ENCODE measurements at places on chromosomes 1 and 21.

DNA sequence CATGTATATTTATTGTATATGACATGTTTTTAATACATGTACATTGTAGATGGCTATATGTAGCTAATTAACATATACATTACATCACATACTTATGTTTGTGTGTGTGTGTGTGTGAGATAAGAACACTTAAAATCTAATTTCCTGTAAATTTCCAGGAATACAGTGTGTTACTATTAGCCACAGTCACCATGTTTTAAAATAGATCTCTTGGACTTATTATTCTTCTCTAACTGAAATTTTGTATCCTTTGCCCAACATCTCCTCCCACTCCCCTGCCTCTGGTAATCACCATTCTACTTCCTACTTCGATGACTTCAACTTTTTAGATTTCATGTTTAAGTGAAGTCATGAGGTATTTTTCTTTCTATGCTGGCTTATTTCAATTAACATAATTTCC, 64.8 kb downstream of the FCRL5 start:
- no peak for DNase-seq

DNA sequence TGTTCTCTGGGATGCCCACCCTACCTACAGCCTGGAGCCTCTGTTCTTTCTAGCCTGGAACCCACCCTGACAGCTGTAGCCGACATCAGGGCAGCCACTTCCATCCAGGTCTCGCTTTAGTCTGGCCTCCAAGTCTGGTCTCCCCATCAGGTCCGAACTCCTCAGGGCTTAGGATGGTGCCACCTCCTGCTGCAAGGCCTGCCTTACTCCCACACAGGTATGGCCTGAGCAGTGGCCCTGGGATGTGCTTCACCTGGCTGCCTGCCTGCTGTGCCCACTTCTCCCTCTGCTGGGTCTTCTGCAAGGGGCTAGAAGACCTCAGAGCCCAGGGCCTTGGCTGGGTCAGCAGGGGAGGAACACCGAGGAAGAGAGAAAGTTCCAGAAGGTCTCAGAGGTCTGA, 35.7 kb upstream of the MAGOH start:
- no peak for DNase-seq

- no peak for DNase-seq
Measured at GRCh38 chr1:224054611-224055010, 59.3 kb upstream of the FBXO28 start.

GRCh38 chr21:42621819-42622177, 31.6 kb upstream of the PDE9A start:
- DNase-seq, result no peak

DNA sequence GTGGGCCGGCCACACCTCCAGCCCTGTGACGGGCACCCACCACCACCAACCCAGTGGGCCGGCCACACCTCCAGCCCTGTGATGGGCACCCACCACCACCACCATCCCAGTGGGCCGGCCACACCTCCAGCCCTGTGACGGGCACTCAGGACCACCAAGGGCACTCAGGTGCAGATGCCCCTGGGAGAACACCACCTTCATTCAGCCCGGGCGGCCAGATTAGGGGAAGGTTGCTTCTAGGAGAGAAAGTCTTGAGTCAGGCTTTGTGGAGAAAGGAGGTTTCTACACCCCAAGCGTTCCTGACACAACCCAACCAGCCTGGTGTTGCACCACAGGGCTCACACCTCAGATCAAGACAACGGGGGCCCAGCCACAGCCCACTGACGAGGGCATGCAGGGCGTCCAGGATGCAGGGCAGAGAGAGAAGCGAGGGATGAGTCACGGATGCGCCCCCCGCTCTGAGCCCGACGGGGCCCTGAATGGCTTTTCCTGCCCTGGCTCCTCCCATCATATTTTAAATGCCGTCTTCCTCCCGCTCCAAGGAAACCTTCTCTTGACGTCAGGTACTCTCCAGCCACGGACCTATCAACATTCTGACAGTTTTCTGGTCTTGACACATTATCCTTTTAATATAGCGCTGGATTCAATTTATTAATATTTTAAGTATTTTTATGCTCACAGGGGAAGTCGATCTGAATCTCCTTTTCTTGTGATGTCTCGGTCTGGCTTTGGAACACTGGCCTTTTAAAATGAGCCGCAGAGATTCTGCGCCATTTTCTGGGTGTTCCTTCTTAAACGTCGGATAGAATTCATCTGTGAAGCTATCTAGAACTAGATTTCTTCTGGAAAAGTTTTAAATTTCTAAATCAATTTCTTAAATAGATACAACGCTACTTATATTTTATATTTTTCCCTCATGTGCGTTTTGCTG, 631 bp upstream of the SPATC1L start:
- peak; percentile 39 for DNase-seq

DNA sequence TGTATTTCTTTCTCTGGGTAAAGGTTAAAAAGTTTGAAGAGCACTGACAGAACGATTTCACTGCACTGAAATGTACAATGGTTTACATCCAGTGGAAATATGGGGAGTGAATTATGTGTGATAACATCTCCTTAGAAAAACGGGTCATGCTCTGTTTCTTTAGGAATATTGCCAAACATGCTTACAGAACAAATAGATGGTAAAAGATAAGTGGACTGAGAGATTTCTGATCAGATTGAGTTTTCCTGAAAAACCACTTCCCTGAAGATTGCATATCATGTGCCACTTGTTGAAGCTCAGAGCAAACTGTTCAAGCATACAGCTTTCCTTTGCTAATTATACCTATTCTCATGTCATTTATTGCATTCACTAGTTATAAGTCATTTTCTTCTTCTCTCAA, 29.9 kb upstream of the DISP1 start:
- DNase-seq, result no peak

GRCh38 chr1:205353612-205354011, 3.1 kb downstream of the KLHDC8A start:
- no peak for DNase-seq

GRCh38 chr1:190597294-190597693, 119.6 kb upstream of the BRINP3 start:
- no peak for DNase-seq

DNA sequence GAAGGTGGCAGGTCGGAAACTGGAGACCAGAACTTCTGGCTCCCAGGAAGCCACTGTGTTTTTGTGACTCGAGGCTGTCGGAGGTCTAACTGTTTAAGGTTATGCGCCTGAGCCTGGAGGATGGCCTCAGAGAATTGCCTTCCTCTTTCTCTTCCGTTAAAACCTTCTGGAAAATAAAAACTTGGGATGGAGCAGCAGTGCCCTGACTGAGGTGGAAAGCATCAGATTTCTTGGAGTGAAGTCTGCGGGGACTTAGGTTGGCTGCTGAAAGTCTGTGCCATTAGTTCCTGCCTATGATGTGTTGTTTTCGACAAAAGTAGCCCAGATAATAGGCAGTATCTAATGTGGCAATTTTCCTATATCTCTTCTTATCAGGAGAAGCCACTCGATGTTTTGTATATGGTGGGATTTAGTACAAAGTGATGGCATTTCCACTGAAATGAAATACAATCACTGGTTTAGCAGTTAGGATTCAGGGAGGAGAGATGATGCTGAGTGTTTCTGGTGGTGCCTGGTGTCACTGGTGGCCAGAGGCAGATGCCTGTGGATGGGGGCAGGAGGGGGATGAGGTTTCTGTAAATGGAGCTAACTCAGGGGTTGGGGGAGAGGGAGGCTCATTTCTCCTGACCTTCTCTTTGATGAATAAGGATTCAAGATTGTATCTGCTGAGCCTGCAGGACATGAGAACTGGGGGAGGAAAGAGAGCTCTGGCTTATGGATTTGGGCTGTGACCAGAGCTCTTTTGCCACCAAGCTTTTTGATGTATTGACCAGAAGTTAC, 150.8 kb downstream of the CAMTA1 start:
- no peak for DNase-seq

DNA sequence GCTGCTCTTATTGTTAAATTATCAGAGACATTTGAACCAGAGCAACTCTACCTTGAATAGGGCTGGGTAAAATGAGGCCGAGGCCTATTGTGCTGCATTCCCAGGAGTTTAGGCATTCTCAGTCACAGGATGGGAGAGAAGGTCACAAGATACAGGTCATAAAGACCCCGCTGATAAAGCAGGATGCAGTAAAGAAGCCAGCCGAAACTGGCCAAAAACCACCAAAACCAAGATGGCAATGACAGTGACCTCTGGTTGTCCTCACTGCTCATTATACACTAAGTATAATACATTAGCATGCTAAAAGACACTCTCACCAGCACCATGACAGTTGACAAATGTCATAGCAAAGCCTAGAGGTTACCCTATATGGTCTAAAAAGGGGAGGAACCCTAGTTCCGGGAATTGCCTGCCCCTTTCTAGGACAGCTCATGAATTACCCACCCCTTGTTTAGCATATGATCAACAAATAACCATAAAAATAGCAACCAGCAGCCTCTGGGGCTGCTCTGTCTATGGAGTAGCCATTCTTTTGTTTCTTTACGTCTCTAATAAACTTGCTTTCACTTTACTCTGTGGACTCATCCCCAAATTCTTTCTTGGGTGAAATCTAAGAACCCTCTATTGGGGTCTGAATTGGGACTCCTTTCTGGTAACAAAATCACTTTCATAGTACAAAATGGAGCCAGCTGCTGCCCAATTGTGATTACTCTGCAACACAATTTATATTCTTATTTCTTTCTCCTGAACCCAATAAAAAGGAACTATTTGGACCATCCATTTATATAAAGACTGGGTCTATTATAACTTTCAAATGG, 179.6 kb downstream of the TGFBR3 start:
- DNase-seq, result no peak

DNA sequence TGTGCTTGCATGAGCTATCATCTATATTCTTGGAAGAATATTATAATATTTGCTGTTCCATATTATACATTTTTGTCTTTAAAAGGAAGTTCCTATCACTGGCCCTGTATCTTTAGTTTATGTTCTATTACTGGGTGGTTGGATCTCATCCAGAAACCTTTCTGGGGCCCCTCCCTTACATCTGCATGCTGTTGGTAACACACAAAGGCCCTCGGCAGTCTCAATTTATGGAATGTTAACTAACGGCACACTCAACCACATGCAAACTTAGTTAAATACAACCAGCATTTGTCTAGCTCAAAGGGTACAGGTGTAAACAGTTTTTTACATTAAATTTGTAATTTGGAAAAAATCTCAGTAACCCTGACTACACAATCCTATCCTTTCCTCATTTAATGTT, 9.7 kb upstream of the HYI start:
- DNase-seq, result no peak

DNA sequence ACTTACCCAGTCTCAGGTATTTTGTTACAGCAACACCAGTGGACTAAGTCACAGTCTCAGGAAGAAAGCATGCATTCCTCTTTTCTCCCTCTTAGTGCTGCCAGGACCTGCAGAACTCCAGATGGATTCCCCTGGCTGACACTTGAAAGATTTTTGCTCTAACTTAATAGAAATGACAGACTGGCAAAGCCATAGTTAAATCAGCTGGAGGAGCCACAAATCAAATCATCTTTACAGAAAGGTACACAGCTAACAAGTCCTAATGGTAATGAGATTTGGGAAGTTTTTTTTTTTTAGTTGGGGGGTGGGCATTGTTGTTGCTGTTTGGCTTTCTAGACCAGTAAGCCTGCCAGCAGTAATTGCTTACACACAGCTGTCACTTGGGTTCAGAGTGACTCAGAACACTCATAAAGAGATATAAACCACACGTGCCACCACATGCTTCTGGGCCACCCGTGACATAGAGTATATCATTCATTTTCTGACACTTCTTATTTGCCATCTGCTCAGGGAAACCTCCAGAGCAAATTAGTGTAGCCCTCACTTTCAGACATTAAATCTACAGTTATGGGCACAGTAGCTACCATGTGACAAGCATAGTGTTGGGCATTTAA, 72.4 kb downstream of the FH start:
- no peak for DNase-seq

DNA sequence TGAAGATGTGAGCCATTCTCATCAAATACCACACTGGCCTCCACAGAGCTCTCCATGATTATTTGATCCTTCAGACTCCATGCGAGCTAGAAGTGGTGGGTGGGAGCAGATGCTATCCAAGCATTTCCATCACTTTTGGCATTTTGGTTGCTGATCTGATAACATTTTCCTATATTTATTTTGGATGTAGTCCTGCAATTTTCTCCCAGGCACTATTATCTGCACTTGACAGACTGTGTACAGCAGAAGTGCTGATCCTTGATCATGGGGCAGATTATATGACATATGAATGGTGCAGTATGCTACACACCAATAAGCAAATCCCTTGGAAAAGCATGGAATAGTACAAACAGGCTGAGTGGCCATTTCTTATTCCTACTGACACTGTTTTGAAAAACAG, 167.6 kb upstream of the LRRC7 start:
- no peak for DNase-seq

DNA sequence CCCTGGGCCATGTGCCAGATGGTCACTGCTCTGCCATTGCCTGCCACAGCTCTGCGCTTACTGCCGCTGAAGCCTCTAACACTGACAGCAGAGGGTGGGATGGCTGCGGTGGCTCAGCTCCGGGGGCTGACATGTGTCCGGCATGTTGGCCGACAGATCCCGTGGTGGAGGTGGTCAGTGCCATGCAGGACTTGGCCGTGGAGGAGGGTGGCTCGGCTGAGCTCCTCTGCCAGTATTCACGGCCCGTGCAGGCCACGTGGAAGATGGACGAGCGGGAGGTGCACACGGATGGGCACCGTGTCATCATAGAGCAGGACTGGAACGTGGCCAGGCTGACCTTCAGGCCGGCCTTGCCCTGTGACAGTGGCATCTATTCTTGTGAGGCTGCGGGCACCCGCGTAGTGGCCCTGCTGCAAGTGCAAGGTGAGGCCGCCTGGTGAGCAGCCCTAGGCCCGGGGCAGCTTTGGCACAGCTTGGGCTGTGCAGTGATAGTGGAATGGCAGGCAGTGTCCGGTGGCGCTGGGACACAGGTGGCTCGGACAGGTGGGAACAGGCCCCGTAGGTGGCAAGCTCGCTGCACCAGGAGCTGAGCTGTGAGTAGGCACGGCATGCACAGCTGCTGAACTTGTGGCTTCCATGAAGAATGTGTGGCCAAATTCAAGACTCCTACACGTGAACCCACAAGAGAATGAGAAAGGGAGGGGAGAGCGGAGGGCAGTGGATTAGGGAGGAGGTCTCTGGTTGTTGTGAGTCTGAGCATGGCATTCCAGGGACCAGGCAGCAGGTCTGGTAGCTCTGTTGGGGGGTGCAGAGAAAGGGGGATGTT, 91.8 kb downstream of the TRIM11 start:
- no peak for DNase-seq

DNA sequence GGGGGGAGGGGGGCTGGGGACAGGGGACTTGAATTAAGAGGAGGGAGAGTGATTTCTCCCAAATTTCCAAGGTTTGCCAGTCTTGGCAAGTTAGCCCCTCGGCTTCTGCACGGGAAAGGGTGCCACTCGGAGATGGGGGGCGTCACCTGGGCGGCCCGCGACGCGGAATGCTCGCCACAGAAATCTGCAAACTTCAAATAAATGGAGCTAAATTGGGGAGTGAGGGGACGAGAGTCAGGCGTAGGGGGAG, 885 bp upstream of the SSBP3 start:
- no peak for DNase-seq

Measured in CD8-positive, alpha-beta T cell (primary cell).